LHCN-M2 (cell line): ENCODE measurements at places on chromosomes 16 and 17. TPM values are rescaled to one million over a fixed set of nuclear protein-coding genes. Genes with fewer than 3 reads are reported as not detected.

CES1 gene
- not detected in 2 replicates for total RNA-seq

AHSP gene
- not detected in 2 replicates for total RNA-seq

LLGL1 gene
- total RNA-seq = 53.3 and 53.7 TPM in 2 replicates

KRTAP16-1 gene
- not detected in 2 replicates for total RNA-seq

SPECC1 gene
- 16.9 and 19.9 TPM in 2 replicates for total RNA-seq

MMP28 gene
- not detected in 2 replicates for total RNA-seq

HOXB13 gene
- 0.77 and 0.80 TPM in 2 replicates for total RNA-seq

GPR179 gene
- under 0.01 TPM in 1 of 2 replicates, not detected in the other for total RNA-seq

MRM3 gene
- total RNA-seq = 22.6 and 23.9 TPM in 2 replicates

RUNDC3A gene
- 0.32 TPM in 1 of 2 replicates, not detected in the other for total RNA-seq

KRTAP4-5 gene
- total RNA-seq = not detected in 2 replicates

PRCD gene
- total RNA-seq = 0.06 and 0.86 TPM in 2 replicates

MT1A gene
- 2.4 and 4.2 TPM in 2 replicates for total RNA-seq

DNA sequence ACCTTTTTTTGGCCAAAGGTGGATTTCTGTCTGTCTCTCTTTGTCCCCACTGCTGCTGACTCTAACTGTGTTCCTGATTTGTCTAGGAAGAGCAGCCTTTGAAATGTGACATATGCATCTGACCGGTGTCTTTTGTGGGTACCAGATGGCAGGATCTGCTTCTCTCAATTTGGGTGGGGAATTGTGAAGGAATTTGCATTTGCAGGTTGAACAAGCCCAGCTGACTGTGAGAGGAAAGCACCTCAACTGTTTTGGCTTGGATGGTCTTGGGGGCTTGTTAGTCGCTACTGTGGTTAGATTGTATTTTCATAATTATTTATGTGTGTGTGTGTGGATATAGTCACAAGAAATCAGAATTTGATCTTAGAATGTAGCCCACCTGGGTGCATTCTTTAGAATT, 37.7 kb upstream of the LCMT1 start:
- DNase-seq = no peak

DNA sequence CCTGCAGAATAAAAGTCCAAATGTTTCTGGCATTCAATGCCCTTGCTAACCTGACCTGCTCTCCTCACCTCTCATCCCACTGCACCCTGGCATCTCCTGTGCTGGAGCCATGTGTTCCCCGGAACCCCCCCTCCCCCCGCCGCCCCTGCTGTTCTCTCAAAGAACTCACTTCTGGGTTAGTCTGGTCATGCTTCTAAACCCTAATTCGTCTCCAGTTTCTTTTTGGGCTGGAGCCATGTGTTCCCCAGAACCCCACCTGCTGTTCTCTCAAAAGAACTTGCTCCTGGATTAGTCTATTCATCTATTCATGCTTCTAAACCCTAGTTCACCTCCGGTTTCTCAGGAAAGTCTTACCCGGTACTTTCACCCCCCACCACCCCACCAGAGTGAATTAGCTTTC, 808 bp upstream of the ALOX15 start:
- no peak for DNase-seq

DNA sequence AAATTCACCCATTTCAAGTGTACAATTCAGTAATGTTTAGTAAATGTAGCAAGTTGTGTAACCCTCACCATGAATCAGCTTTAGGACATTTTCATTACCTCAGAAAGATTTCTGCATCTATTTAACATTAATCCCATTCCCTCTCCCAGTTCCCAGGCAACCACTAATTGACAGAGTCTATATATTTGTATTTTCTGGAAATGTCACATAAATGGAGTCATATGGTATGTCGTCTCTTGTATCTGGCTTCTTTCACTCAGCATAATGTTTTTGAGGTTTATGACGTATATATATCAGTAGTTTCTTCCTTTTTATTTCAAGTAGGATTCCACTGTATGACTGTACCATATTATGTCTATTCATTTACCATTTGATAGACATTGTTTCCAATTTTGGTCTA, 199.8 kb downstream of the CYB561 start:
- no peak for DNase-seq

GRCh38 chr16:59108374-59108773, 374.3 kb upstream of the GOT2 start:
- no peak for DNase-seq

DNA sequence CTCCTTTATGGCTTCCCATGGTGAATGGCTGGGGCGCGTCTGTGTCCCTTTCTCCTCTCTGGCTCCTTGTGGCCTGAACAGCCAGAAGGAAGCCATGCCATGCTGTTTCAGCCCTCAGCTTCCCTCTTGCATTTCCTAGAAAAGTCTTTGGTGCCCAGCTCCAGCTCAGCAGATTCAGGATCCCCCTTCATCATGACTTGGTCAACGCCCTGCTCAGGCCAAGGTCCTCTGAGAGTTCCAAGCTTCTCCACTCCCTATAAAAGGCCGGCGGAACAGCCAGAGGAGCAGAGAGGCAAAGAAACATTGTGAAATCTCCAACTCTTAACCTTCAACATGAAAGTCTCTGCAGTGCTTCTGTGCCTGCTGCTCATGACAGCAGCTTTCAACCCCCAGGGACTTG, at the start of gene CCL13:
Gene CCL13 (plus strand): TSS at position 287 of the 400 bp plus-strand sequence. CDS start 47 bp downstream, at position 334.
- DNase-seq = no peak

GRCh38 chr17:75688209-75688825, 21.2 kb downstream of the SAP30BP start:
- DNase-seq = no peak

GRCh38 chr17:64442541-64442971, 6.4 kb upstream of the MILR1 start:
- peak; percentile 74 for DNase-seq

DNA sequence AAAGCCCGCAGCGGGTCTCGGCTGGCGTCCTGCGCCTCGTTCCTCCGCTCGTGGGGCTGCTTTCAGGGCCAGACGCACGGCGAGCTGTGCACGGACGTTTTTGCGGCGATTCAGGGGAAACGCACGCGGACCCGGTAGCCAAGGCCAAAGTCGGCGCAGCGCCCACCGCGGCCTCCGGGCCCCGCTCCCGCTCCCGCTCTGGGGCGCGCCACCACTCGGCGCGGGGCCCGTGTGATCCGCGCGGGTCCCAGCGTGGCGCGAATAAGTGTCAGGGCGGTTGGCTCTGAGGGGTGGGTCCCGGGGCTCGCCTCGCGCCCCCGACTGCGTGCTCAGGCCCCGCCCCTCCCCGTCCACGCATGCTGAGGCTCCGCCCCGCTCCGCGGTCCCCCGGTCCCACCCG, 694 bp upstream of the TBCD start:
- no peak for DNase-seq

DNA sequence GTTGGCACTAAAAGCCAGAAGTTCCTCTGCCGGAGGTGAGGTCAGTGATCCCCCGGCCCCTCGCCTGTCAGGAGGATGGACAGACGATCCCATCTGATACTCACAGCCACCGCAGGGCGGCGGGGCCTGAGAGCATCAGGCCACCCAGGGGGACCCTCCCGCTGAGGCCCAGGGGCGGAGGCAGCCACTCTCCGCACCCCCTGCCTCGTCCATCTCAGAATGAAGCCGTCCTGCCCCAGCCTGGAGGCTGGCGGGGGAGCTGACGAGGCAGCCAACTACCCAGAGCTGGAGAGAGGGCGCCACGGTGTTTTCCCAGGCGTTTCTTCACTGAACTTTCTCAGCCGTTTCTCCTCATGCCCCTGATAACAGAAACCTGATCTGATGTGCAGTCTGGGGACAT, 22.6 kb downstream of the TPSD1 start:
- DNase-seq = no peak

GRCh38 chr17:18967916-18968315, 16.0 kb downstream of the SLC5A10 start:
- DNase-seq = no peak

GRCh38 chr17:80569924-80570323, 25.3 kb downstream of the RPTOR start:
- DNase-seq = no peak

- no peak for DNase-seq
Measured at GRCh38 chr17:50422738-50423137, 3.3 kb upstream of the ACSF2 start.

DNA sequence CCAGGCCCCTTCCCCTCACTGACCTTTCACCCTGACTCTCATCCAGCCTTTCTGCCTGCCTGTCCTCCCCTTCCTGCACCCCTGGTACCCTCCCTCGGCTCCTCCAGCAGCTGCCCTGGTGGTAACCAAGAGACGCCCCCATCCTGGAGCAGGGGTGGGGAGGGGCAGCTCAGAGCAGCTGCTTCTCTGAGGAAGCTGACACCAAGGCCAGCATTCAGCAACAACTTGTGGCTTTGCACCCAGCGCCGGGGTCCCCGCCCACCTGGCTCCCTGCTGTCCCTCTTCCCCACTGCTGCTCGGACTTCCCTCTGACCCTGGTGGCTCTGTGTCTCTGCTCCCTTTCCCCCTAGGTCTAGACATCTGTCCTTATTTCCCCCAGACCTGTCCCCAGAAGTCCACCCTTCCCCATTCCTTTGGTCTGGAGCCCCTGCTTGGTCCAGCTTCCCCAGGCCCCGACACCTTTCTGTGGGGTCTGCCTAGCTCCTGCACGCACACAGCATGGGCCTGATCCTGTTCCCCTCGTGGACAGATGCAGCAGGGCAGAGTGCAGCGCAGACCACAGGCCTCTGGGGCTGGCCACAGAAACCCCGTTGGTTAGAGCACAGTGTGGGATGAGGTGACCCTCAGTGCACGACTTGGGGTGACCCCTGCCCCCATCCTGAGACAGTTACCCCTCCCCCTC, 1.2 kb upstream of the ATP2A1 start:
- peak; percentile 72 for DNase-seq

- DNase-seq = no peak
Measured at GRCh38 chr16:17396762-17397498, 73.8 kb downstream of the XYLT1 start.

DNA sequence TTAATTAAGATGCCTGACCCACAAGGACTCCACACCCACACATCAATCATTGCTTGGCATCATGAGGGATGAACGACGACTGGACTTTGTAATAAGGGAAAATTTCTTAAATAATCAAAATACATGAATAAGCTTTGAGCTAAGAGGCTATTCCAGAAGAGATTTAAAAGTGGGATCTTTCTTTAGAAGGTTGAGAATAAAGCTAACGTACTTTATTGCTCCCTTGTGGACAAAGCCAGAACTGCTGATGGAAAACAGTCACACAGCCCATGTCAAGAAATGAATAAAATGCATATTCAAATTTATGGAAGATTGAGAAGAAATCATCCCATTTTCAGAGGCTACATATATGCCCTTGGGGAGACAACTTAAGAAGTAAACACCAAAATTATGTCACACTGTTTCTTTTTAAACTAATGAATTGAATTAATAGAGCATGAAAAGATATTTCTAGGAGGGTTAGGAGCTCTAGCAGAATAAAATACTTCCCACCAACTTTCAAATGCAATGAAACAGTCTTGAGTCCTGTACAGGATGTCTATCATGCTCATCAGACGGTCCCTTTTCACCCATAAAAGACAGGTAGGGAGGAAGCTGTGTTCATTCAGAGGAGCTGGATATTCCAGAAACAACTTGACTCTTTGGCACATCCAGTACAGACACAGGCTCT, 60.2 kb upstream of the PHOSPHO1 start:
- peak; percentile 21 for DNase-seq

GRCh38 chr17:66695098-66695497, 139.8 kb upstream of the CACNG5 start:
- DNase-seq = no peak

DNA sequence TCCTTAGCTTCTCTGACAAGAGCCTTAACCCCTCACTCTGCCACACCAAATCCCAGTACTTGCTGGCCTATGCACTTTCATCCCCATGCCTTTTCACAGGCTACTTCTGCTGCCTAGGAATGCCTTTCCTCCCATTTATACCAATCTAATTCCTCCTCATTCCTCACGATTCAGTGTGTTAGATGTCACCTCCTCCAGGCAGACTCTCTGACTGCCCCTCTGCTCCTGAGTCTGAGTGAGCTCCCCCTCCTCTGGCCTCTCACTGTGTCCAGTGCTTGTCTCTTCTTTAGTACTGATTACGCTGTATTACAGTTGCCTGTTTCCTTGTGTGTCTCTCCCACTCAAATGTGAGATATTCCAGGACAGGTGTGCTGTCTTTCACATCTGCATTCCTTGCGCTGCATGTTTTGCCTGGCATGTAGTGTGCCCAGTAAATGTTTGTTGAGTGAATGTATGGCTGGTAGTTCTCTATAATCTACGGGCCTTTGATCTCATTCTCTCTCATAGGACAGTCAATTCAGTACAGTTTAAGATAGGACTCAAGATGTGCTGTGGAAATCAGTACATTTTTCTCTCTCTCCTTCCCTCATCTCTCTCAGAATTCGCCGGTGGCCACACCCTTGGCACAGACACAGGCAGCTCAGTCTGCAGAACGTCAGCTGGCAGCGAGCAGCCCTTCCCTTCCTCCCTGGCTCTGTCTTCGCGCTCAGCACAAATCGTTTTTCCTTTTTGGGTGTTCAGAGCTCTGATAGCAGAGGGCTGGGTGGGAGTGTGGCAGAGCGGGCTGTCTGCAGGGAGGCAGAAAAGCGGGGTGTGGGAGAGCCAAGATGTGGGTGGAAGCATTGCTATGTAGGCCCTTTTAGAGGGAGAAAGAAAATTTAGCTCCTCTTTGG, 18.5 kb downstream of the ARL4D start:
- peak; percentile 66 for DNase-seq

- DNase-seq = no peak
Measured at GRCh38 chr17:7380321-7380720, 568 bp upstream of the TNK1 start.

GRCh38 chr17:63190821-63191370, 224.9 kb downstream of the TANC2 start:
- DNase-seq = no peak

- DNase-seq = no peak
Measured at GRCh38 chr16:4052096-4052495, 64.1 kb downstream of the ADCY9 start.

DNA sequence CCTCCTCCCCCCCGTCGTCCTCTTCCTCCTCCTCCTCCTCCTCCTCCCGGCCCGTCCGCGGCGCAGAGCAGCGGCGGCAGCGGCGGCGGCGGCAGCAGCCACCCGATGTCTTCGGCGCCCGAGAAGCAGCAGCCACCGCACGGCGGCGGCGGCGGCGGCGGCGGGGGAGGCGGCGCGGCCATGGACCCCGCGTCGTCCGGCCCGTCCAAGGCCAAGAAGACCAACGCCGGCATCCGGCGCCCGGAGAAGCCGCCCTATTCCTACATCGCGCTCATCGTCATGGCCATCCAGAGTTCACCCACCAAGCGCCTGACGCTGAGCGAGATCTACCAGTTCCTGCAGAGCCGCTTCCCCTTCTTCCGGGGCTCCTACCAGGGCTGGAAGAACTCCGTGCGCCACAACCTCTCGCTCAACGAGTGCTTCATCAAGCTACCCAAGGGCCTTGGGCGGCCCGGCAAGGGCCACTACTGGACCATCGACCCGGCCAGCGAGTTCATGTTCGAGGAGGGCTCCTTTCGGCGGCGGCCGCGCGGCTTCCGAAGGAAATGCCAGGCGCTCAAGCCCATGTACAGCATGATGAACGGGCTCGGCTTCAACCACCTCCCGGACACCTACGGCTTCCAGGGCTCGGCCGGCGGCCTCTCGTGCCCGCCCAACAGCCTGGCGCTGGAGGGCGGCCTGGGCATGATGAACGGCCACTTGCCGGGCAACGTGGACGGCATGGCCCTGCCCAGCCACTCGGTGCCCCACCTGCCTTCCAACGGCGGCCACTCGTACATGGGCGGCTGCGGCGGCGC, at the start of gene FOXF1:
Gene FOXF1 (plus strand): TSS at position 63 of the 797 bp plus-strand sequence. CDS start 43 bp downstream, at position 106.
- no peak for DNase-seq

GRCh38 chr16:48963901-48964615, 317.6 kb downstream of the CBLN1 start:
- DNase-seq = peak; percentile 93

- DNase-seq = no peak
Measured at GRCh38 chr17:61444831-61445230, 7.4 kb upstream of the TBX4 start.

GRCh38 chr17:71482625-71483024, 638.2 kb upstream of the SOX9 start:
- DNase-seq = no peak
